ENCODE measurements at places on chromosomes 7 and 10. TPM values are rescaled to one million over a fixed set of nuclear protein-coding genes. Genes with fewer than 3 reads are reported as not detected.

EGR2 gene
- 11.4 TPM for total RNA-seq

FXYD4 gene
- total RNA-seq, result not detected

HOXA7 gene
- total RNA-seq, result 4.7 TPM

GIMAP5 gene
- 29.4 TPM for total RNA-seq

RARRES2 gene
- 73.1 TPM for total RNA-seq

PODXL gene
- 27.3 TPM for total RNA-seq

TAF3 gene
- total RNA-seq, result 10.5 TPM

ANXA11 gene
- total RNA-seq, result 256 TPM

LIPF gene
- total RNA-seq, result not detected

RAB19 gene
- total RNA-seq, result not detected

FAM25C gene
- not detected for total RNA-seq

NYAP1 gene
- 0.75 TPM for total RNA-seq

CHCHD1 gene
- 13.2 TPM for total RNA-seq

CC2D2B gene
- total RNA-seq, result 11.8 TPM

PNLIPRP2 gene
- not detected for total RNA-seq

GNAI1 gene
- 17.9 TPM for total RNA-seq

CYP2C18 gene
- total RNA-seq, result not detected

LRRD1 gene
- total RNA-seq, result not detected

HECW1 gene
- 1.0 TPM for total RNA-seq

LBX1 gene
- total RNA-seq, result not detected

CCL24 gene
- 2.4 TPM for total RNA-seq

PILRA gene
- total RNA-seq, result 21.5 TPM

TRPV6 gene
- 0.33 TPM for total RNA-seq

ERVW-1 gene
- not detected for total RNA-seq

ETV1 gene
- 6.5 TPM for total RNA-seq

LDB3 gene
- 67.9 TPM for total RNA-seq

DOCK1 gene
- total RNA-seq, result 64.6 TPM

PRTFDC1 gene
- total RNA-seq, result 3.1 TPM

WDFY4 gene
- total RNA-seq, result 15.0 TPM

SGCE gene
- 84.7 TPM for total RNA-seq

FAM204A gene
- total RNA-seq, result 66.5 TPM

ZNF248 gene
- total RNA-seq, result 15.1 TPM

AKR1C3 gene
- total RNA-seq, result 98.8 TPM

ANKRD30A gene
- not detected for total RNA-seq

EN2 gene
- not detected for total RNA-seq

GALNT17 gene
- 22.4 TPM for total RNA-seq

HGF gene
- total RNA-seq, result 20.7 TPM

GAD2 gene
- not detected for total RNA-seq

C10orf71 gene
- 0.09 TPM for total RNA-seq

SPDYE11 gene
- not detected for total RNA-seq

MICALL2 gene
- total RNA-seq, result 70.3 TPM
